ENCODE measurements at places on chromosomes 6 and 20.

DNA sequence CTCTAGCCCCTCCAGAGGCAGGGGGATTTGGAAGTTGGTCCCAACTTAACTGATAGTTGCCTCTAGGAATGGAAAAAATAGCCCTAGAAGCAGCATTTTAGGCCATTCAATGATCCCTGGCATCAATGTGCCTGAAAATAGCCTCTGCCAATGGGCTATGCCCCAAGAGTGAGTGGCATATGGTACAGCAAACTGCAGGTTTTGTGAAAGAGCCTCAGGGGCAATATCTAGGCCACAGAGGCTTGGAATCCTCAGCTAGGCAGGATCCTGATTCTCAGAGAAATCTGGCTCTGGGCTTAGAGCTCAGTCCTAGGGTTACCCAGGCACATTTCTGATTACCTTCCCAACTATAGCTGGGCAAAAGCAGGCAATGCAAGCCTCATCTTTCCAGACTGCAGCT lies 104.4 kb upstream of the MOCS1 start:
- no peak for DNase-seq

DNA sequence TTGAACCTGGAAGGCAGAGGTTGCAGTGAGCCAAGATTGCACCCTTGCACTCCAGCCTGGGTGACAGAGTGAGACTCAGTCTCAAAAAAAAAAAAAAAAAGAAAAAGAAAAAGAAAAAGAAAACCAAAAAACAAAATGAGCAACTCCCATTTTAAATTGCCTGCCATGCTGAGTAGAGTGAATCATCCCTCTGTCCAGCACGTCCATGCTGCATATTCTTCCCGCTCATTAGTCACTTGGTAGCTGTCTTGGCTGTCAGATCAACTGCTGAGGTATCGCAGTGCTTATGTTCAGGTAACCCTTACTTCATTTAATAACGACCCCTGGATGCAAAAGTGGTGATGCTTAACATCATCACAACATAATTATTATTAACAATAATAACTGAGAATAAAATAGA lies 72.6 kb upstream of the RNF24 start:
- DNase-seq: no peak

DNA sequence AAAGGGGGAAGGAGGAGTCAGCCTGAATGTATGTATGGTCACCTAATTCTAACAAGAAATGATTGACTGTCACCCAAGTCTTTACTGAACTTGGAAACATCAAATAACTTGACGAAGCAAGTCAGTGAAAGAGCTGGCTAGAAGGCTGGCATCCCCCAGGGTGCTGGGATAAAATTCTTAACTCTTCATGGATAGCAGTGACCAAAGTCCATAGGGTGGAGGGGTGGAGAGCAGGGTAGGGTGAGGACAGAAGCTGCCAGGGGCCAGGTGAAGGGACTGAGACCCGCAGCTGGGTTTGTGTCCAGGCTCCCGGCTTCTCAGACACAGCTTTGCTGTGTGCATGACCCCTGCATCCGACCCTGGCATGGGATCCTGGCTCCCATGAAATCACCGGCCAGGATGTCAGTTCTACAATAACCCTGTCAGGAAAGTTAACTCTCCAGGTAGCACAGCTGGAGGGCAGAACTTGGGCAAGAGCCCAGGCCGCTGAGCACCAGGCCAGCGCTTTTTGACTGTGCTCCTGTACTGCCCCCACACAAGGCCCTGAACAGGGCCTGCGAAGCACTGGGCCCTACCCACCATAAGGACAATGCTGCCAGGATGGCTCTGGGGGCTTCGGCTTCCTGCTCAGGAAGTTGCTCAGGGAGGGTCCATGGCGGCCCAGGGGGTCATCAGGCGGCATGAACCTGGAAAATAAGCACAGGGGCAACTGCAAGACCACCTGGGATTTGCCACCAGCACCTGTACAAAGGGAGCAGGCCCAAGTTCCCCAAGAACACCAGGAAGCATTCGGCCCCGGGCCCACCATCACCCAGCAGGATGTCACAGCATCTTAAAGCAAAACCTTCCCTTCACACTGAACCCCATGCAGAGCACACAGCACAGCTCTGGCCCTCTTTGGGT lies 32.5 kb downstream of the ZC3H12D start:
- no peak for DNase-seq

DNA sequence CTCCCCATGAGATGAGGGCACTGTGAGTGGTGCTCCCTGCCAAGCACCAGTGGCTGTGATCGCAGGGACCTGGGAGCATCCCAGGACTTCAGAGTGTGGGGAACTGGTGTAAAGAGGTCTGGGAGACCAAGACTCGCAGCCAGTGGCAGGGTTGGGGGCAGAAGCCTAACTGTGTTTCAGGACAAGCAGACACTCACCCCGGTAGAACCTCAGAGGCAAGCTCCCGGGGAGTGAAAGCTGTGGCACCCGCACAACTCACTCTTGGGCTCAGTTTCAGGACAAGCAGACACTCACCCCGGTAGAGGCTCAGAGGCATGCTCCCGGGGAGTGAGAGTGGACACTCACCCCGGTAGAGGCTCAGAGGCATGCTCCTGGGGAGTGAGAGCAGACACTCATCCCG lies 112.8 kb downstream of the ASXL1 start:
- DNase-seq: no peak

DNA sequence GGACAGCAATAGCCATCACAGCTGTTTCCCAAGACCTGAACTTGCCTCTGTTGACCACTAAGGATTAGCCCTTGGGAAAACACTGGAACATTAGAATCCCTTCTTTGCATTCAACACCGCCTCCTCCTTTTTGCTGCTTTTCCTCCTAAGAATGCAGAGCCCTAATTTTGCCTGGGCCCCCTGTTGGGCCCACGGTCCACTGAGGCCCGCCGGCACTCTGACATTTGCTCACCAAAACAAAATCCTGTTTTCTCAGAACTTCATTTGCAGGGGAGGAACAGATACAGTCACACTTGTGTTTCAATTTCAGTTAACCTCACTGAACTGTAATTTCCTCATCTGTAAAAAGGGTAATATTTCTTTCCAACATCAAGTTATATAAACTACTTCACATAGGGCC lies 116.0 kb upstream of the JARID2 start:
- DNase-seq: no peak

DNA sequence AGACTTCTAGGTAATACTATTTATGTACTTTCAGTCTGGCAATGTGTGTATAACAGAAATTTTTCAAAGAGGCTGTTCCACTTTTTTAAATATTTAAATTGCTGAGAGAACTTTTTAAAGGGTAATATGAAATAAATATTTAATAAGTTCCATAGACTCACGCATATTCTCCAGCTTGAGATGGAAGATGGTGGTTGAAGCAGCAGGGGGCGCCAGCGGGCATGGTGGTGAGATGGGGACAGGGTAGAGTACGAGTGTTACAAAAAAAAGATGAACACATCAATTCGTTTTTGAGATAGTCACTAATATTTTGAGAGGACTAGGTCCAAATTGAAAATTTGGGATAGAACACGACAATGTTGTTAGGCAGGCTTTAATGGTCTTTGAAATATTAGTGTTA lies 68.4 kb downstream of the RSPO3 start:
- peak; percentile 51 for DNase-seq

- no peak for DNase-seq
Observed at GRCh38 chr6:133130863-133131262, 110.3 kb upstream of the EYA4 start.

- DNase-seq: no peak
Observed at GRCh38 chr6:84447651-84448050, 220.2 kb upstream of the CEP162 start.

DNA sequence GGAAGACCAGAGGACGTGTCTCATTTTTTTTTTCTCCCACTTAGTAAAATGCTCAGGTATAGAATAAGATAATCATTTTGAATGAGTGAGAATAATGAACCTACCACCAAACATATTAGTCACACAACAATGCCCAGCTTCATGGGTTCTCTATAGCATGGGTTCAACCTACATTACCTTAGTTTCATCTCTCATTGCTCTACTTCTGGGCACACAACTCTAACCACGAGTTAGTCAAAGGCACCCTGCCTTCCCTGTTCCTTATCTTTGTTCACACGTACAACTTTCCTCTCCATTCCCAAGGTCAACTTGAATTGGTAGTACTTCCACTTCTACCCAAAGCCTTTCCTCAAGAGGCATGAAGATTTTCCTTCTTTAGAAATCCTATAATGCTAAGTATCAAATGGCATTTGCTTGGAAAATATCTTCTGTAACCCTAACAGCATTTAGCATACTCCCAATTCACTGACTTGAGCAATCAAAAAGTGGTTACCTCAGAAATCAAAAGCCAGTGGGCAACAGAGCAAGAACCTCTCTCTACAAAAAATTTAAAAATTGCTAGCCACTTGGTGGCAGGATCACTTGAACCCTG lies 20.9 kb downstream of the DEK start:
- no peak for DNase-seq

DNA sequence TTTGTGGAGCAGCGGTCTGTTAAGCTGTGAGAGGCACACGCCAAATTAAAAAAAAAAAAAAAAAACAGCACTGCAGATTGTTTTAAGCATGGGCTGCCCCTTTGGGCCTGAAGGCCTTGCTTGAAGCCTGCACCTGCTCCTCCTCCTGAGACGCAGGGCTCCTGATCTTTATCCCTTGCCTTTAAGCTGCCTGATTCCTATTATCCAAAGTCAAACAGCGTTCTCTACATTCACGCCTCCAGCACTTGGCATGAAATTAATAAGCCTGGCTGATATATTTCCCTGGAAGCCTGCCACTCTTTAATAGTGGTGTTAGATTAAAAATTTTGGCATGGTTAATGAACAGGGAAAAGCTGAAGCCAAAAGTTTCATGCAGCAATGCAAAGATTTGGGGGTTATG lies 163.9 kb downstream of the FAXC start:
- no peak for DNase-seq

DNA sequence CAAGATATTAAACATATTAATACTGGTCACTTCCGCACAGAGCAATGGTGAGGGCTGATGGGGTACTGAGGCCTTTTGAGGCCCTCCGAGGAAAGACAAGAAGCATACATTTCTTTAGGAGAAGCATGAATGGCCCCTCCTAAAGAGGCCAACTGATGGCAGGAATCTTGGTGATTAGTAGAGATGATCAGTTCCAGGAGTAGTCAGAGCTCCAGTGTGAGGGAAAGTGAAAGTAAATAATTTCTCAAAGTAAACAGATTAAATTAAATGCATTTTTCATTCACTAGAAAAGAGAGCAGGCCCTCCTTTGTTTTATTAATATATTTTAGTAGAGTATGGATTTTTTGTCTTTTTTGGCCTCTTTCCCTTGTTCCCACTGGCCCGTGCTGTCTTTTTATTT lies 38.2 kb downstream of the NOX3 start:
- DNase-seq: no peak

DNA sequence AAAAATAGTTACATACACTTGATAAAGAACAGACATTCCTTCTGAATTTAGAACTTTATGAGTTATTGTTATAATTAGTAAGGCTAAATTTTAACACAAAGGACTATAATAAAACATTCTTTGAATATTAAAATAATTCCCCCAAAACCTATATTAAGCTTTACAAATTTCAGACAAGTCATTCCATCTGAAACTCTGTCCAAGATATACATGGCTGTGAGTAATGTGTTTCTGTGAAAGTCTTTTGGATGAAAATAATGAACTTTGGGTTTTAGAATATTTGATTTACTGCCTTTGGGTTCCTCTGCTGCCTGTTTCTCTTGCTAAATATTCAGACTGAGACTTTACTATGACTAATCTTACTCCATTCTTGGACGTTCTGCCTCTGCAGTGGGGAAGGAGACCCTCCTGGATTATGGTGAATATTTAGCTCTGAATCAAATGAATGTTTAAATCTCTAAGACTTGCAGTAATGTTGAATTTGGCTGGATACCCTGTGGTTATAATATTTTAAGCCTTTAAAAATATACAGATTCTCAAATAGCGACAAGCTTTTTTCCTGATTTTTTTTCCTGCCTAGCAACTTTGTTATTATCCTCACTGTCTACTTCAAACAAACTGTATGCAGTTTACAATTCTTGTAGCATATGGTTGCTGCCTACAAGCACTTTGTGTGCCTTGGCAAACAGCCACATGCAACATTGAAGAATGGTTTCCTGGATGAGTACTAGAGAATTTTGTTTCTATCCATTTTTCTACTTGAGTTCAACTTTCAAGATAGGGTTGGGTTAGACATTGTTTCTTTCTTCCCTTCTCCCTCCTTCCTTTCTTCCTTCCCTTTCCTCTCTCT lies 51.4 kb downstream of the TXLNB start:
- no peak for DNase-seq

DNA sequence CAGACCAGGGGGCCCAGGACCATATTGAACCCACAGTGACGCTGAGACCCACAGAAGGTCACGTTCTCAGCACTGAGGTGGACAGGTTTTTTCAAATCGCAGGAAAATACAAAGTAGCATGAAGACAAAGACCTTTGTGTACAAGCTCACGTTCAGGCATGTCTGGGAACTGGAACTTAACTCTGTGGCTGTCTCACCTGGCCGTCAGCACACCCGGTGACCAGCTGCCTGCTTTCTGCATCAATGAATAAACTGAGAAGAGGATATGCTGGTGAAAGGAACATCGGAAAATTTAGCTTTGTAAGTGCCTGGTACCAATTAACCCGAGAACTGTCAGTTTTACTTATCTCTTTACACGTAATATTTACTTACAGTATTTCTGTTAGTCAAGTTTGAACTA lies 36.5 kb downstream of the WDR27 start:
- no peak for DNase-seq

GRCh38 chr20:9119776-9120175 lies 50.9 kb downstream of the PLCB4 start:
- DNase-seq: no peak

- no peak for DNase-seq
Observed at GRCh38 chr6:122825163-122825562, 36.1 kb downstream of the SMPDL3A start.

DNA sequence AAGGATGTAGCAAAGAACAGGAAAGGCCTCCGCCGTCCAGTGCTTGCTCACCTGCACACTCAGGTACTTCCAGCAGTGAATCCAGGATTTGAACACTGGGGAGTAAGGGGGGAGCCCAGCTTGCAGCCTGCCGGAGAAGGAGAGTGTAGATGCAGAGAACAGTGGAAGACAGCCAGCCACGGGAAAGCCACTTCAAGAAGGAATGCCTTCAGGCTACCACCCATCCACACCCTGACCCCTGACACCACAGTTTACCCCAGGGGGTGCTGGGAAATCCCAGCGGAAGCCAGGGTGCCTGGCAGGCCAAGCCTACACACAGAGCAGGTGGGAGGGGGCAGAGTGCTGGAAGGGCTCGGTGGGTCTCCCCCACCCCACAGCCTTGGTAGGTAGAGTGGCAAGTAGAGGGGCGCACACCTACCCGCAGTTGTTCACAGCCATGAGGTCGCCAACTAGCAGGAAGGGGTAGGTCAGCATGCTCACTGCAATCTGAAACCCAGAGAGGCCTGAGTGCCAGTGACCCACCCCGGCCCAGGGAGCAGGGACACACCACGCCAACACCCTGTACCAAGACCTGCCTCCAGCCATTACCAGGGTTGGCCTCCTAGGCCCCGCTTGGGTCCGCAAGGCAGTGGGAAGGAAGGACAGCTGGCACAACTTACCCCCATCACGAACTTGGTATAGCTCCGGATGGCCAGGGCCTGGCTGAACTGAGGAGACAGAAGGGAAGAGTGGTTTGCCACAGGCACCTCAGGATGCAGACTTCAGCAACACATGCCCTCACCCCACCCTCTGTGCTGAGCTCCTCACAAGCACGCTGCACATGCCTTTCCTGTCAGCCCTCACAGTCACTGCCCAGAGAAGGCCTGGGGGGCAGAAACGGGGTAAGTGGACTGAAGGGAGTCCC lies 15.7 kb downstream of the PI16 start:
- no peak for DNase-seq

GRCh38 chr6:107488875-107489635 lies 862 bp upstream of the SOBP start:
- DNase-seq: no peak

Measured in activated T-cell treated with anti-CD3 and anti-CD28 coated beads for 4 hours (primary cell).